IPS DF 6.9 (cell line): ENCODE measurements at places on chromosomes 1 and 21.
A peak's percentile ranks its signal among the peaks of the same experiment; 100 is the strongest.

GRCh38 chr1:41712081-41712480 lies 206.6 kb downstream of the HIVEP3 start:
- no peaks in the 10 kb centered on the region; the same call in 1 of the 2 replicates for H3K4me1 ChIP-seq
- no peak for DNase-seq
- H3K4me3 ChIP-seq, result no peak overlapping the region

GRCh38 chr1:199811163-199811562 lies 216.3 kb upstream of the NR5A2 start:
- H3K4me1 ChIP-seq, result no peaks in the 10 kb centered on the region
- H3K4me3 ChIP-seq, result no peak overlapping the region
- no peaks in the 10 kb centered on the region for H3K36me3 ChIP-seq
- no peaks in the 10 kb centered on the region for H3K27me3 ChIP-seq
- DNase-seq, result no peak

DNA sequence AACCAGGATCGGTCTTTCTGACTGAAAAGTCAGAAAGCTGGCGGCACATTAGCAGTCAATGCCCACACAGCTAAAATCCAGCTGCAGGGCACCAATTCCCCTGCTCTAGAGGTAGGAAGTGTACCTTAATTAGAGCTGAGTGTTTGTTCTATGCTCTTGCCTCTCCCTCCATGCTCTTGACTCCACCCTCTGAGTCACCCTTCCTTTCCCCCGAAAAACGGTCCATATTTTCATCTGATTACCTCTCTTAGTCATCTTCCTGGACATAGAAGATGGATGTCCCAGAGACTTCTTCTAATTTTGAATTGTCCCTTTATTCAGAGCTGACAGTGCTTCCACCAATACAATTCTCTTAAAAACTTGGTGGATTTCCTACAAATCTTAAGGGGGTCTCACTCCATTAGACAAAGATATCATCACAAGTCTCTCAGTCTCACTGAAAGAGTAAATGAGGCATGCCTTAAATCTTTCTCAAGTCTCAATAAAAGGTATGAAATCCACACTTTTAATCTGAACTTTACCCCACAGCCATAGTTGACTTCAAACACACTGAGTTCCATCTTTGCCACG lies 44.1 kb upstream of the SLC19A1 start:
- no peaks in the 10 kb centered on the region for H3K4me1 ChIP-seq
- H3K4me3 ChIP-seq, result no peak overlapping the region
- H3K36me3 ChIP-seq, result no peaks in the 10 kb centered on the region
- H3K27me3 ChIP-seq, result no peaks in the 10 kb centered on the region; the same call in 1 of the 2 replicates

DNA sequence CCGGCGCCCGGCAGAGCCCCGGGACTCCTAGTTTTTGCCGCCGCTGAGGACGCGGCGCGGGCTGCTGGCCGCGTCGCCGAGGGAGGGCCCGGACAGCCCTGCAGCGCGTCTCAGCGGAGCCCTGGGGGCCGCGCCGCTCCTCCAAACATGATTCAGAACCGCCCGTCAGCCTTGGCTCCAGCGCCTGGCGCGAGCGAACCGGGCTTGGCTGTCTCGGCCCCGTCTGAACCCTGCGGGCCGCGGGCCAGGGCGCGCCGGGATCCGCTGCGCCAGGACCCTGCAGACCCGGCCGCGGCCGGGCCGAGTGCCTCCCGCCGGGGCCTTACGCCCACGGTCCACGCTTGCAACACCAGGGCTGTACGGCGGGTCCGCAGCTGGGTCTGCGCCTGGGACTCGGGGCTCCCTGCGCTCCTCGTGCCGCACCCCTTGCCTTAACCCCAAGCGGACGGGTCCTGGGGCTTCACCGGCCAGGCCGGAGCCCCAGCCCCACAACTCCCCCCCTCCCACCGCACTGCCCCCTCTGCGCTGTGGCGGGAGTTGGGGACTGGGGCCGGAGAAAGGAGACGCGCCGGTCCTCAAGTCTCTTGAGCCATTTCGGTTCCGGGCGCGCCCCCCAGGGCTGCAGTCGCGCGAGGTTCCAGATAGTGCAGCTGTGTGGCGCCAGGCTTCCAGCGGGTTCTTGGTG lies 48.4 kb upstream of the CD34 start:
- no peaks in the 10 kb centered on the region for H3K36me3 ChIP-seq
- peaks cover 28% of the 10 kb centered on the region for H3K27me3 ChIP-seq
- no peak overlapping the region for H3K27ac ChIP-seq
- DNase-seq, result peak; percentile 18
- H3K4me1 ChIP-seq, result peaks cover 3% of the 10 kb centered on the region; the same call in 1 of the 2 replicates

DNA sequence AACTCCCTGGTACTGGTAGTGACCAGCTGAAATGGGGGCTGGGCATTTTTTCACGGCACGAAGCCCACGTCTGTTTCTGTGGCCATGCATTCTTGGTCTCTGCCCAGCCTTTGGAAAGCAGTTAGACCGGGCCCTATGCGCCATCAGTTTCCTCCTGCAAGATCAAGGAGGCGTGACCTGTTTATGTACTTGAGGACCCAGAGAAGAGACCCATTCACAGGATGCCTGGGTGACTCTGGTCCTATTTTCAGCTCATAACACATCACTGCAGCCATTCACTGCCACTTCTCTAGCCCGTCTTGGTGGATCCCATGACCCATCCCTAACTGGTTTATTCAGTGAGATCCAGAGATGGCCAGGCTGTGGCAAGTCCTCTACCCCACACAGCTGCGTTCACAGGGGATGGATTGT lies 70.4 kb downstream of the SPSB1 start:
- no peak overlapping the region for H3K27ac ChIP-seq
- no peaks in the 10 kb centered on the region for H3K27me3 ChIP-seq
- H3K4me3 ChIP-seq, result no peak overlapping the region
- no peaks in the 10 kb centered on the region for H3K36me3 ChIP-seq

DNA sequence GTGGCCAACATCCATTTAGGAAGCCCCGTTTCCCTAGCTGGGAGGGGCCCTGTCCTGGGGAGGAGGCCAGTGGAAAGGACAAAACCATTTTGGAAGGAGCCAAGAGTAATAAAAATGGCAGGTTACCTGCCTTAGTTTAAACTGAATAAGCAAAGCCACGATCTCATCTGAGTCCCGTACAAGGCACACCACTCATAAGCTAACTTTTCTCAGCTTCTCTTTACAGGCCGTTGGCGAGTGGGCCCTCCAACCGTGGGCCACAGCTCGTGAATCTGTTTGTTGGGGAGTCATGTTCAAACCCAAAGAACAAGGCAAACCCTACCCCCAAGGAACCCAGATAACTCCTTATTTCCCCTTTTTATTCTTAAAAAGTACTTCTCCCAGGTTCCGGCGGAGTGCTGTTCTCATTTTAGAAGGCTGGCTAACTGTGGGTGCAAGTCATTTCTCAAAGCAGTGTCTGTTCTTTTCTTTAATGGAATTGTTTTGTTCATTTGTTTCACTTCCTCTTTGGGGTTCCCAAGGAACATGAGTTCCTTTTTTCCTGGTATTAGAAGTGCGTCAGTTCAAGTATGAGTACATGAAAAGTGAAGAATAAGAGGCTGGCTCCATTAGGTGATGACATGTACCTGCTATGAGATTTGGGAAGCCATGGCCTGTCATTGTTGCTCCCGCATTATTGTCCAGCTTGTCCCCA lies 89.0 kb downstream of the PSMG1 start:
- H3K27me3 ChIP-seq, result no peaks in the 10 kb centered on the region
- DNase-seq, result no peak
- H3K4me3 ChIP-seq, result no peak overlapping the region

DNA sequence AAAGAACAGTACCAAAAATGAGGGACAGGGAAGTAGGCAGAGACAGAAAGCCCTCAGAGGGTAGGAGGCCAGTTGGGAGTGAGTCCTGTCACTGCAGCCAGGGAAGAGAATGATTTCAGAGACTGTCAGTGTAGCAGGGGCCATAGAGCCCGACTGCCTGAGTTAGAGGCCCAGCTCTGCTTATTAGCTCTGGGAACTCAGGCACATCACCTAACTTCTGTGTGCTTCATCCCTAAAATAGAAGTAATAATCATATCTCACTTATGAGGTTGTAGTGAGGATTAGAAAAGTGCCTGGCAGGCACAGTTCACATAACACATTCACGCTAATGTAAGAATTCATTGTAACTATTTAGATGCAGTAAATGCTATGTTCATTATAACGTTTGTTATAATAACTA lies 18.3 kb downstream of the NPL start:
- no peaks in the 10 kb centered on the region for H3K27me3 ChIP-seq
- no peak for DNase-seq
- H3K4me3 ChIP-seq, result no peak overlapping the region
- H3K4me1 ChIP-seq, result peaks cover 2% of the 10 kb centered on the region; the same call in 1 of the 2 replicates
- no peak overlapping the region for H3K27ac ChIP-seq

GRCh38 chr1:32361674-32362473 lies 411 bp downstream of the FAM229A start:
- H3K36me3 ChIP-seq, result peaks cover 11% of the 10 kb centered on the region
- peak overlapping the region; percentile 14; the same call in 1 of the 2 replicates for H3K4me3 ChIP-seq
- peaks cover 3% of the 10 kb centered on the region for H3K4me1 ChIP-seq
- H3K27ac ChIP-seq, result no peak overlapping the region
- peaks cover 3% of the 10 kb centered on the region; the same call in 1 of the 2 replicates for H3K27me3 ChIP-seq

DNA sequence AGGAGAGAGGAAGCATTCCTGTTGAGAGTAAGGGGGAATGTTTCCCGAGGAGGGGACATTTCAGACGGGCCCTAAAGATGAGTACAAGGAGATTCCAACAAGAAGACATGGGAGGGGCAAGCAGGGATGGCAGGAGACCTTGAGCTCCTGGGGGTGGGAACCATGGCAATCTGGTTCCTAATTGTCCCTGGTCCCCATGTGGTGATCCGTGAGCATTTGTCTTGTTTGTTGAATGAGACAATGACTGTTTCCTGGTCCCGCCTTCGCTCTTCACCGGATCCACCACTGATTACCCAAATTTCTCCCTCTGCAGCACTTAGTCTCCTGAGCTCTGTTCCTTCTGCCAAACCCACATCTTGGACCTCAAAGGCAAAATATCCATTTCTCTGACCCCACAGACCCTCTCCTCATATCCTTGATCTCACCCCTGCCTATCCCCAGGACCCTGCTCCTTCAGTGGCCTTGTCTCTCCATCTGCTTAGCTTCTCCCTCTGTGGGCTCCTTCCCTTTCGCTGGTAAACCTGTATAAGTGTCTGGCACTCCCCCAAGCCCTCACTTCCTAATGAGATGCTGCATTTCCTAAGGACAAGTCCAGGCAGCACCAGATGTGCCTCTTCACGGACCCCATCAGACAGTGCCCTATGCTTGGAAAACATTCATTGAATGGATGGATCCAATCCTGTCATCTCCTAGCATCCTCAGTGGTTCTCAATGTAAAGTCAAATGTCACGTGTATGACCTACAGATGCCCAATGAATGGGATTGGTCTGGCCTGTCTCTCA lies 8.3 kb upstream of the CSF1 start:
- DNase-seq, result no peak
- H3K4me3 ChIP-seq, result no peak overlapping the region
- no peak overlapping the region for H3K27ac ChIP-seq
- no peaks in the 10 kb centered on the region for H3K4me1 ChIP-seq
- no peaks in the 10 kb centered on the region for H3K36me3 ChIP-seq

DNA sequence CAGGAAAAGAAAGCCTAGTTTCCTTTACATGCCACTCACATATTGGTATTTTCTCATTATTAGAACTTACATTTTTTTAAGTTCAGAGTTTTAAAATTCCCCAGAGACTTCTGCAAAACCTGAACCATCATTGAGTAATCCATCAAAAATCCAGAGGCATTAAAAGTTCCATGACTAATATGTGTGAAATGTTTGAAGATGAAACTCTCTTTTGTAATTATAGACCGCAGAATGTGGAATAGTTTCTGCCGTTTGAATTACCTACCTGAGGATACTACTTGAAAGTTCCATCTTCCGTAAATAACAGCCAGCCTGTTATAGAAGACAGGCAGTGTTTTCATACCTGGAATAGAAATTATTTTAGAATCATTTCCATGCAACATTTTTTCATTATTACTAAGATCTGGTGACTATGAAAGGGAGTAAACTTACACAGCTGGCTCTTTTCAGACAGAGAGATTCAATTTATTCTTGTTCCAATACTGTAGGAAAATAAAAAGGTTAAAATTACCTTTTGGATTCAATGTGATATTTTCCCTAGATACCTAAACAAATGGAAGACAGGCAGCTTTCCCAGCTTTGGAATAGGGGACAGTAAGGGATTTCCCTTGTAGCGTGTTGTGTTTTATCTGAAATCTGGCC lies 131.4 kb downstream of the ST6GALNAC5 start:
- H3K27ac ChIP-seq, result no peak overlapping the region
- H3K4me3 ChIP-seq, result no peak overlapping the region
- H3K36me3 ChIP-seq, result no peaks in the 10 kb centered on the region
- no peaks in the 10 kb centered on the region for H3K4me1 ChIP-seq
- H3K27me3 ChIP-seq, result no peaks in the 10 kb centered on the region

- no peaks in the 10 kb centered on the region for H3K27me3 ChIP-seq
- H3K27ac ChIP-seq, result no peak overlapping the region
- H3K4me1 ChIP-seq, result no peaks in the 10 kb centered on the region
- H3K36me3 ChIP-seq, result no peaks in the 10 kb centered on the region
- no peak overlapping the region for H3K4me3 ChIP-seq
Measured at GRCh38 chr21:27024971-27025370, 58.1 kb upstream of the ADAMTS5 start.

DNA sequence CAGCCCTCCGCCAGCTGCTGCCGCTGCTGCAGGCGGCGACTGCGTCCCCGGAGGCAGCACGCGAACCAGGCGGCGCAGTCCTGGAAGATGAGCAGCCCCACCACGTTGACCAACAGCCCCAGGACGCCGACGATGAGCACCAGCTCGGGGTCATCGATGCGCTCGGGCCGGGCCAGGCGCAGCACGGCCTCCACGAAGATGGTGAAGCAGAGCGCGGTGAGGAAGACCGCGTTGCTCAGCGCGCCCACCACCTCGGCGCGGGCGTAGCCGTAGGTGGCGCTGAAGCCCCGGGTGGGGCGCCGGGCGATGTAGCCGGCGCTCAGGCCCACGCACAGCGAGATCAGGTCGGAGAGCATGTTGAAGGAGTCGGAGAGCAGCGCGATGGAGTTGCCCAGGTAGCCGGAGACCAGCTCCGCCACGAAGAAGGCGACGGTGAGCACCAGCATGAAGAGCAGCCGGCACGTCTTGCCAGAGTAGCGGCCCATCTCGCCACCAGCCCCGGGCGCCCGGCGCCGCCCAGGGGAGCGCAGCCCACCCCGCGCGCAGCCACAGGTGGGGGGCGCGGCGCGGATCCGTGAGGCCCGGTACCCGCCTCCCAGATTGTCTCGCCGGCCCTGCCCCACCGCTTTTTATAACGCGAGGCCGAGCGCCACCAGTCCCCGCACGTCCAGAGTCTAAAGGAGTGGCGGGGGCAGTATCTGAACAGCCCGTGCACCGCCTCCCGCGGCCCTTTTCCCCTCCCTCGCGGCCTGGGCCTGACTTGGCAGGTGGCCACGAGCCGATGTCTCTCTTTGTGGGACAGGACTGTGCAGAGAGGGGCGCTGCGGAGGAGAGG lies at the start of gene SLC30A10:
TSS of gene SLC30A10 (minus strand) at position 602 of the 835 bp plus-strand sequence. CDS start at position 485, 117 bp downstream.
- H3K4me1 ChIP-seq, result no peaks in the 10 kb centered on the region
- peaks cover 4% of the 10 kb centered on the region; the same call in 1 of the 2 replicates for H3K27me3 ChIP-seq
- no peak for DNase-seq
- peak within 1 kb of the TSS; percentile 39; the same call in 1 of the 2 replicates for H3K4me3 ChIP-seq
- H3K36me3 ChIP-seq, result no peaks in the 10 kb centered on the region

GRCh38 chr1:67612788-67613241 lies 72.2 kb upstream of the GADD45A start:
- no peaks in the 10 kb centered on the region for H3K36me3 ChIP-seq
- no peak overlapping the region for H3K27ac ChIP-seq
- no peaks in the 10 kb centered on the region for H3K4me1 ChIP-seq
- H3K4me3 ChIP-seq, result no peak overlapping the region
- DNase-seq, result no peak
